Activated CD4-positive, CD25-positive, alpha-beta regulatory T cell (primary cell): ENCODE measurements at places on chromosomes 6 and 20.

- DNase-seq: no peak
Measured at GRCh38 chr6:22583927-22584326, 14.6 kb downstream of the HDGFL1 start.

DNA sequence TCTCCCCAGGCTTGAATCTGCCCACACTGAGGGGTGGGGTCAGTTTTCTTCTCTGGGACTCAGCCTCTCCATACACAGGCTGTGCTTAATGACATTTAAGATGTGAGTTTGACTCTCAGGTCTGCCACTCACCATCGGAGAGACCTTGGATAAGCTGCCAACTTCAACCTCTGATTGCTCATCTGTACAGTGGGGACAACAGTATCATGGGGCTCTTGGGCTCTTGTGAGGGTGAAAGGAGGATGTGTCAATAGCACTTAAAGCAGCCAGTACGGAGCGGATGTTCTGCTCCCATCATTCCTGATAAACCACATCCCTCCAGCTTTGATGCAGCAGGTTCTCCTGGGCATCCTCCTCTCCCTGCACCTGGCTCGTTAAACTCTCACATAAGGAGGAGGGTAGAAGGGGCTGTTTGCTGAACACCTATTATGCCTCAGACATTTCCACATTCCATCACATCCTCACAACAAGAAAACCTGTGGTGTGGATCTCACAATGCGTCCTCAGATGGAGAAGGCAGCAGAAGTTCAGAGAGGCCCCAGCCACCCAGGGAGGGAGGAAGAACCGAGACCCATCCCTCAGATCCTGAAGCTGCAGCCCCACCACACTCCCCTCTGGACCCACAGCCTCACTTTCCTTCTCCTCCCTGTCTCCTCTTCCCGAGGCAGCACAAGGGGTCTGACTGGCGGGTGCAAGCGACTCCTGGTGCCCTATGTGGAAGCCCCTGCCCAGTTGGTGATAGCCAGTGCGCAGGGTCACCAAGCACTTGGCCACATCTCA is 1.9 kb upstream of the PDYN start:
- no peak for DNase-seq

DNA sequence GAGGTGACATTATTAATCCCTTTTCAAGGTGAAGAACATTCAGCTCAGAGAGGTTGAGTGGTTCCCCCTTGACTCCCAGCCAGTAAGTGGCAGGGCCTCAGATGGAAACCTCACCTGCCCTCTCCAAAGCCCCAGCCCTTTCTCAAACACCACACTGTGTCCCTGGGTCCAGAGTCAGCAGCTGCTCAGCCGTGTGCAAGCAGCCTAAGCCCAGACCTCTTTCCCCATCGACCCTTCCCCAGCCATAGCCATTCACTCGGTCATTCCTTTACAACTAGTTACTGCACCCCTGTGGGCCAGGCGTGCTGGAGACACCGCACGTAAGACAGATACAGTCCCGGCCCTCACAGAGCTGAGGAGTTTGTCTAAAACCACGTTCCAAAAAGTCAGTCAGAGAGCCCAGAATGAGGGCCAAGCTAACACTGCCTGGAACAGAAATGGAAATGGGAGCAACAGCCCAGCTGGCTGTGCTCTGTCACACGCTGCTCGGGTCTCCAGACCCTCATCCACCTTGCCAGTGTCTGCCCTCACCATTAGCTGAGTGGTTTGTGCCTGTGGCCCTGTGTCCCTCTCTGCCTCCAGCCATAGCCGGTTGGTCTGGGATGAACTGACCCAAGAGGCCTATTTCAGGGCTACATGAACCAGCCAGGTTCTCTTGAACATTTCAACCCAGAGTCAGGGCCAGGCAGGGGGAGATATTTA is 29.6 kb downstream of the ZC3H12D start:
- DNase-seq: no peak

DNA sequence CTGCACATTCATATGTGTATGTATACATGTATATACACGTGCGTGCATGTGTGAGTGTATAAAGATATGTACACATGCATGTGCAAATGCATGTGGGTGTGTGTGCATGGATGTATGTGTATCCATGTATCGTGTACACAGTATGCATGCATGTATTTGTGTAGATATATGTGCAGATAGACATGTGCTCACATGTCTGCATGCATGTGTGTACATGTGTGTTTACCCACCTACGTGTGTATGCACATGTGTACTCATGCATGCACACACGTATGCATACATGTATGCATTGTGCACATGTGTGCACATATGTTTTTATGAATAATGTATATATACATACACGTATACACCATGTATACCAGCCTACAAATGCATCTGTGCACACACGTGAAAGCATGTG is 80.3 kb upstream of the ZNF322 start:
- no peak for DNase-seq

GRCh38 chr20:13736436-13737191 is 48.1 kb downstream of the ESF1 start:
- DNase-seq: no peak

DNA sequence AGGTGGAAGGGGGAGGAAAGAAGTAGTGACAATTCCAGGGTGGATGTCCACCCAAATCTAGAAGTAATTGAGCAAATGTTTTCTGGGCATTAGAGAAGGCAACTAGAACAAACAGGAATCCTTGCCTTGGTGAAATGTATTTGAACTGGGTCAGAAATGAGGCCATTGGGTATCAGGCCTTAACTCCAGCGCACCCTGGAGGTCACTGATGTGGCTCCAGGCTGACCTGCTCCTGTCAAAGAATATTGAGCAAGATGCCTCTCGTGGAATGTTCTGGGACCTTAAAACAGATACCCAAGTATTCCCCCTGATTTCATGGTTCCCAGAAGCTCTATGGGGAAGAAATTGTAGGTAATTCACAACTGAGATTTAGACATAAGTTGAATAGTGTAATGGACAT is 6.9 kb downstream of the HLA-DPB1 start:
- no peak for DNase-seq

- no peak for DNase-seq
Measured at GRCh38 chr6:121354764-121355163, 20.5 kb upstream of the TBC1D32 start.

- no peak for DNase-seq
Measured at GRCh38 chr6:144953552-144954240, 668.6 kb downstream of the UTRN start.

- no peak for DNase-seq
Measured at GRCh38 chr6:155791186-155791585, 335.5 kb upstream of the NOX3 start.

DNA sequence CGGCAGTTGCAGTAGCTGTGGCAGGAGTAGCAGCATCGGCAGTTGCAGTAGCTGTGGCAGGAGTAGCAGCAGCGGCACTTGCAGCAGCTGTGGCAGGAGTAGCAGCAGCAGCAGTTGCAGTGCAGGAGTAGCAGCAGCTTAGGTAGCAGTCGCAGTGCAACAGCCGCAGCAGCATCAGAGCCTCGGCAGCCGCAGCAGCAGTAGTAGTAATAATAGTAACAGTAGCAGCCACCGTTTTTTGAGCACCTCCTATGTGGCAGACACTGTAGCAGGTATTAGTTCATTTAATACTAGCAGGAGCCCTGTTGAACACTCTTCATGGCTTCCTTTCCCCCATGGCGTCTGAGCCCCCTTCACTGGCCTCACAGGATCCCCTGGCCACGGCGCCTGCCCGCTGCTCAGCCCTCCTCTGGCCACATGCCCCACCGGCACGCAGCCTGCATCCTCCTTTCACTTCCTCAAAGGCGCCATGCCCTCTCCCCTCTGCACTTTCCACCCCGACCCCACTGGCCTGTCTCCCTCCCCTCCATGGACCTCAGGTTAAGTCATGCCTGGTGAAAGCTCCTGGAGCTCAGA is 19.1 kb upstream of the IRF4 start:
- DNase-seq: no peak

GRCh38 chr6:112227992-112228391 is 26.4 kb downstream of the LAMA4 start:
- no peak for DNase-seq

DNA sequence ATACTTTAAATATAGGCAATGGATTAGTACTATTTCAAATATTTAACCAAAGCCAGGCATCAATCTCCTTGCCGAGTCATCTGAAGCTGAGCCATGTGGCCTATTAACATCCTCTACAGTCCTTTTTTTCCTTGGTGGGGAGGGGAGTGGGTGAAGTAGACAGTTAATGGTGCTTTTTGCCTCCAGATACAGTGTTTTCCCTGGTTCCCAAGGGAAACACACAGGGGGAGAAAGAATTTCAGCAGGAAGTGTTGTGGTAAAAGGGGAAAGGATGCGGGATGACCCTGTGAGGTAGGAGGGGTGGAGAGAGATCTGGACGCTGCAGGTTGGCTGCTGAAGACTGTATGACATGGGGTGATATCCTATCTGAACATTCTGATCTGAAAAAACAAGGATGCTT is 9.6 kb downstream of the CLDN20 start:
- DNase-seq: no peak

- DNase-seq: no peak
Measured at GRCh38 chr6:4983322-4983721, 20.5 kb downstream of the RPP40 start.

DNA sequence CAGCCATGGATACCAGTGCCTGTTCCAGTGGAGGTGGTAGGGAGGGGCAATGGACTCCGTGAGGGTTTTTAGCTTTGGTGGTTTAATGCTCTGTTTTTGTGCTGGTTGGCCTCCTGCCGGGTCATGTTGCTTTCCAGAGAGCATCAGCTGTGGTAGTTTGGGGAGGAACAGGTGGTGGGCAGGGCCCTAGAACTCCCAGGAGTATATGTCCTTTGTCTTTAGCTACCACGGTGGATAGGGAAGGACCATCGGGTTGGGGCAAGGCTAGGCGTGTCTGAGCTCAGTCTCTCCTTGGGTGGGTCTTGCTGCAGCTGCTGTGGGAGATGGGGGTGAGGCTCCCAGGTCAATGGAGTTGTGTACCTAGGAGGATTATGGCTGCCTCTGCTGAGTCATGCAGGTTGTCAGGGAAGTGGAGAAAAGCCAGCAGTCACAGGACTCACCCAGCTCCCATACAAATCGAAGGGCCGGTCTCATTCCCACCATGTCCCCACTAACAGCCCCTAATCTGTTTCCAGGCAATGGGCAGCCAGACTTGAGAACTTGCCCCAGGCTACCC is 38.9 kb downstream of the MRAP2 start:
- no peak for DNase-seq

DNA sequence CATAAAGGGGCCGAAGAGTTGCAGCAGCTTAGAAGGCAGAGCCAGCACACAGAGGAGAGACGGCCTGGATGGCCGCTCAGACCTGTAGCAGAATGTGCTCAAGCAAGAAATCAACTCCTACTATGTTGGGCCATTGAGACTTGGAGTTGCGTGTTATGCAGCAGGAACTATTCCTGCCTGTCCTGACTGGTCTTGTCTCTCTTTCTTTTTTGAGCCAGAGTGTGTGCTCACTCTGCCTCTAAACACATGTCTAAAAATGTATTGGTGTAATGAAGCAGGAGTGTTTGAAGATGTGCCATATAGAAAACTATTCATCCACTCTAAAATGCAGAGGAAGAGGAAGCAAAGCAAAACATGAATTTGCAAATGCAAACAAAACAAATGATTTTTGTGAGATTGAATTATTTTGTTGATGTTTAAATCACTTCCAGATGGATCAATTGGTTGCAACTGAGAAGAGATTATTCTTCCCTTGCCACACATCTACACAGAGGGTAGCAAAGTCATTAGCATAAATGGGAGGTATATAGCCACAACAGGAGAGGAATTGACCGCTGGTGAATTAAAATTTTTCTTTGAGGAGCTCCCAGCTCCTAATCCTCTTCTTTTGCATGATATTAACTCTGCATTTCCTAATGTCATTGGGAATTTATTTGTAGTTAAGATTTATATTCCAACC is 20.4 kb upstream of the SYNJ2 start:
- DNase-seq: no peak

DNA sequence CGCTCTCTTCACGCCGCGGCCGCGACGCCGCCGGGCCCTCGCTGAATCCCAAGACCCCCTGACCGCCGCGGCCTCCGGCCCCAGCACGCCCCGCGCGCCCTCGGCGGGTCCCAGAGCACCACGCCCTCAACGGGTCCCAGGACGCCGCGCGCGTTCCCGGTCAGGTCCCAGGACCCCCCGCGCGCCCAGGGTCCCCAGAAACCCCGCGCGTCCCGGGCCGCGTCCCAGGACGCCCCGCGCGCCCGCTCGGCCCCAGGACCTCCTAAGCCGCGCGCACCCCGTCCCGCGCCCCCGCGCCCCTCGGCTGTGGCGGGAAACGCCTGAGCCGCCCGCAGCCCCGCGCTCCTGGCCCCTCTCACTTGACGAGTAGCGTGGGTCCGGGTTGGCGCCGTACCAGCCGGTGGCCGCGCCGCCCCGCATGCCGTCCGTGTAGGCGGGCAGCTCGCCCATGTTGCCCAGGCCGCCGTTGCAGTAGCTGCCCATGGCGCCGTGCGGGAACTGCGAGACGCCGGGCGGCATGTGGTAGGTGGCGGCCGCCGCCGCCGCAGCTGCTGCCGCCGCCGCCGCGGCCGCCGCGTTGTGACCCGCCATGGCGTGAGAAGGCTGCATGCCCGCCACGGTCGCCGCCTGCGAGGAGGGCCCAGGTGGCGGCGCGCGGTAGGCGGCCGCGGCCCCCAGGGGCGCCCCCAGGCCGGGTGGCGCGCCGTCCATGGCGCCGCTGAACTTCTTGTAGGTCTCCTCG is 556 bp downstream of the NKX2-4 start:
- DNase-seq: no peak

- no peak for DNase-seq
Measured at GRCh38 chr6:138454981-138455706, 44.1 kb downstream of the NHSL1 start.

DNA sequence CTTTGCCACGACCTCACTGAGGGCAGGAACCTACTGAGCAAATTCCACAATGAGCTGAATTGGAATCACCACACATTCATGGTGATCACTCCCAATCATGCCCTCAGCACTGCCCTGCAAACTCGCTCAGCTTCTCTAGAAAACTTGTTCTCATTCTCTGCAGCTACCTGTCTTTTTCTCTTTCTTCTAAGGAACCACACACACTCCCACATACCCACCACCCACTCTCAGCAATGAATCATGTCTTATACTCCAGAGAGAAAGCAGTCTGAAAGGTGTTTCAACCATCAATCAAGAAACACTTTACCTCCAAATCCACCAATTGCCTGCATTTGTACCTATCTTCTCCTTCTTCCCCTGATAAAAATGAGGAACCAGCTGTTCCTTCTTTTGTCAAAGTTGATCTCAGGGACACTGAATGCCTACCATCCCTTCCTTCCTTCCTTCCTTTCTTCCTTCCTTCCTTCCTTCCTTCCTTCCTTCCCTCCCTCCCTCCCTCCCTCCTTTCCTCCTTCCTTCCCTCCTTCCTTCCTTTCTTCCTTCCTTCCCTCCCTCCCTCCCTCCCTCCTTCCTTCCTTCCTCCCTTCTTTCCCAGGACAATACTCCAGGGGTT is 84.6 kb upstream of the SGK1 start:
- DNase-seq: no peak

DNA sequence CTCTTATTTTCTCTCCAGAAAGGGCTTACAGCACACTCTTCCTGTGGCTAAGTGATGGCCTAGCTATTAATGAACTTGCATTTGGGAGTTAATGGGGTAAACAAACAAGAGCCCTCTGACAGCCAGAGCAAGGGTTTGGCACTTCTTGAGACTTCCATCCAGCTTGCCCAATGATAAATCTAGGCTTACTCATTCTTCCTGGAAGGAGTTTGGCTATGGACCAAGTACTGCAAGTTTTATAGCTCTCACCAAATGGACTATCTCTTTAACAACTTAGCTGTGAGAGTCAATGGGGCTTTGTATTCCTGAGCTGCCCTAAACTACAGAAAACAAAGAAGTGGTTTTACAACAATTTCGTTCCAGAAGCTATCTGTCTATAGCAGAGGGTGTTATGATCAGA is 16.7 kb upstream of the PI3 start:
- no peak for DNase-seq
